ENCODE measurements at places on chromosomes 1 and 21.

- DNase-seq = no peak
Observed at GRCh38 chr21:42513151-42513984, at the start of gene SLC37A1. TSS of gene SLC37A1 (plus strand) at chr21:42513852. CDS start at chr21:42518455, 4,603 bp downstream.

DNA sequence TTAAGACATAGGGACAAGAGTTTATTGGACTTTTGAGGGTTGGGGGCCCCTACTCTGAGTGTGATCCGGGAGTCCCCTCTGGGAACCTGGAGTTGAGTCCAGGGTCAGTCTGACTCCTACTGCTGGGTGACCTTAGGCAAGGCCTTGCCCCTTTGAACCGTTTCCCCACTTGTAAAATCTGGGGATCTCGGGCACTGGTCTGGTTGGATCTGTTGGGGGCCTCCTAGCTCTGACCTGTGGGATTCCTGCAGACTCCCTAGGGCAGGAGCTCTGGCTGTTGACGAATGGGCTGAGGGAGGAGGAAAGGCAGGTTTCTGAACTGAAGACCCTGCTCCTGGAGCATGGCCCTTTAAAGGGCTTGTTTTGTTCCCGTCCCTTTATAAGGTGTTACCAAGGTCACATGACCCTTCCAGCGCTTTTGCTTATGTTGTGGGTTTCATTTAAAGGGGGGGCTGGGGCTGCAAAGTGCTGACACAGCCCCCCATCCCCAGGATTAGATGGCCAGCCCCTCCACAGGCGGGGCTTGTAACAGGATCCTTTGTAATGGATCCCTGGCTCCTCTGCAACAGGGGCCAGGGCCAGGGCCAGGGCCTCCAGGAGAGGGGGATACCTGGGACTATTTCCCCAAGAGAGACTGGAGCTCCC is 50.7 kb downstream of the YARS1 start:
- no peak for DNase-seq

DNA sequence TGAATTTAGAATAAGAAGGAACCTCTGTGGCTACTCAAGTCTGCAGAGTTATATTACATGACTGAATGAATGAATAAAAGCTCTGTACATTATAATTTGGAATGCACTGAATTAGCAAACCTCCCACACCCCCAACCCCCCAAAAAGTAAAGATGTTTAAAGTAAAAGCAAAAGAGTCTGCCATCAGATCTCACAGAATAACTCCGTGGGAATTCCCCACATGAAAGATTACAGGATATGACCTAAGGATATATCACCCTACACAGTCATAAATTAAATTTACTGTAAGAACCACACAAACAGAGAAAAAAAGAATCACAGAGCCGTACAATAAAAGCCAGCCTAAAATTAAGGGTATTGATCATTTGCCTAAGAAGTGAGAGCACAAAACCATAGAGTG is 587.3 kb downstream of the PTPRC start:
- no peak for DNase-seq

DNA sequence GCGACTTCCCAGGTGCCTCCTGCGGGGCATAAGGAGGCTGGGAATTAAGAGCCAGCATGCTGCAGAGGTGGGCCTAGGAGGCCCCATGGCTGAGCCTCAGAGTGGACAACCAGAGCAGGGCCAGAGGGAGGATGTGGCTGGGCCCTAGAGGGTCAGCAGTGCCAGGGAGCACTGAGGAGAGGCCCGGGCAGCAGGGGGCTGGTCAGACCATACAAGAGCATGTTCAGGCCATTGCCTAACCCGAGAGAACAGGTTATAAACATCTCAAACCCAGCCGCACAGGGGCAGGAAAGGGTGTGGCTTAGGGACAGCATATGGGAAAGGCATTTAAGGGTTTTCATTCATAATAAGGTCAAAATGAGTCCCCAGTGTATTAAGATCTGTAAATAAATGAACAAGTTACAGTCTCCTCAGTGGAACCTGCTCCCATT is 51.1 kb downstream of the IER5 start:
- DNase-seq = no peak

DNA sequence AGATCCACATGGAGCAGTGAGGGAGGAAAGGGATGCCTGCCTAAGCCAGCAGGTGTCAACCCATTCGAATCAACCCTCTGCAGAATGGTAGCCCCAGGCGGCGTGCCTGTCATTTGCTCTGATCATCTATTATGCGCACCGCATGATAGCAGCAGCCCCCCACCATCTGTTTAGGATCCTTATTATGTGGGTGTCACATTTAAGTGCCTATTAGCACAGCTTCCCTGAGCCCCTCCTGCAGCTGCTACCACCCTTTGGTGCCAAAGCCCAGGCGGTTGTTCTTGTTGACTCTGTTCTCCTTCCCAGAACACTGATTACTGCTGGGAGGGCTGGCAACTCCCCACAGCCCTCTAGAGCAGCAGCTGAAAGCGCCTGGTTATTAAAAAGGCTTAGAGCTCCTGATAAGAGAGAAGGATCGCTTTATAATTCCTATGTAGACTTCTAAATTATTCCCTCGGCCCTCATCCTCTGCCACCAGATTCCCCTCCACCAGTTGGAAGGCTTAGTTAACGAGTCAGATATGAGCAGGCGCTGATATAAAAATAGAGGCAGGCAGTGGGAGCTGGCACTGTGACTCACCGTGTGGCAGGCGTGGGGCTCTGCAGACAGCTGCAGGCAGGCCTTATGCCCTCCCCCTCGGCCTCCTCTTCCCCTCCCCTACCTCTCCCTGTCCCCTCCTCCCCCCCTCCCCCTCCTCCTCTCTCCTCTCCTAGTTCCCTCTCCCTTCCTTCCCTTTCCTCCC is 23.0 kb downstream of the ACTA1 start:
- DNase-seq = peak; percentile 75

DNA sequence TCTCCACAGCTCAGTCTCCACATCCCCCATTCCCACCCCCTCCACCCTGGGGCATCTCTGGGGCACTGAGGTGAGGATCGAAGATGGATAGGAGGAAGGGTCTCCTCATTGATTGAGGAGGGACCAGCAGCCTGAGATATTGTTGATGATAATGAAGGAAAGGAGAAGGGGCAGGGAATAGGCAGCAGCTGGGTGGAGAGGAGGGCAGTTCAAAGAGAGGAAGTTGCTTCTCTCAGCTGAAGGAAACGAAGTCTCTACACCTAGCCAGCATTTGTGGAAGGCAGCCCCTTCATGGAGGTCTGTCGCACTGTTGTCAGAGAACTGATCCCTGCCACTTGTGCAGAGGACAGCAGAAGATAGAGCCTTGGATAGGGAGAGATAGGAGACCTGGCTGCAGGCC is 5.7 kb downstream of the KNCN start:
- DNase-seq = no peak

DNA sequence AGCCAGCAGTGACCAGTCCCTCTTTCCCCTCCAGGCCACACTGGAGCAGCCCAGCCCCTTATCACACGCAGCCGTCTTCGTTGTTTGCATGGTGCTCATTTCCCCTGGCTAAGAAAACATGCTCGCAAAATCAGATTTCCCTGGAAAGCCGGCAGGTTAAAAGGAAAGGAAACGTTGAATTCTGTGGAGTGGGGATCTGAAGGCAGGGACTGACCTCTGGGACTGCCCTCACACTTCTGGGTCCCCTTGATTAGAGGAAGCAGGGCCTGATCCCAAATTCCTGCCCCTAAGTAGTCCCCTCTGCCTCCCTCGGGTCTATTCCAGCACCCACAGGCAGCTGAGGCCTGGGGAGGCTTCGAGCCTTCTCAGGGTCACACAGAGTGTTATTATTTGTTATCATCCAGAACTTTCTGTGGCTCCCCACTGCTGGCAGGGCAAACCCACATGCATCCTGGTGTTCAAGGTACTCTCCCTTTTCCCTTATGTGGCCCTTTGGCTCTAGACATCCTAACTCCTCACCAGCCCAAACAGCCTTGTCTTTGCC is 125.2 kb upstream of the ZBTB40 start:
- no peak for DNase-seq

DNA sequence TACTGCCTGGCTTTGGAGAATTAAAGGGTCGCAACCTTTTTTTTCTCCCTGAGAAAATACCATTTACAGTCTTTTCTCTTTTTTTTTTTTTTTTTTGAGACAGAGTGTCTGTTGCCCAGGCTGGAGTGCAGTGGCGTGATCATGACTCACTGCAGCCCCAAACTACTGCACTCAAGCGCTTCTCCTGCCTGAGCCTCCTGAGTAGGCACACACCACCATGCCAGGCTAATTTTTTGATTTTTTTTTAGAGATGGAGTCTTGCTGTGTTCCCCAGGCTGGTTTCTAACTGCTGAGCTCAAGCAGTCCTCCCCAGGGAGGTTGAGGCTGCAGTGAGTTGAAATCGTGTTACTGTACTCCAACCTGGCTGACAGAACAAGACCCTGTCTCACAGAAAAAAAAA is 24.6 kb downstream of the UBE4B start:
- DNase-seq = no peak

GRCh38 chr1:236024641-236025040 is 40.2 kb downstream of the NID1 start:
- DNase-seq = no peak

DNA sequence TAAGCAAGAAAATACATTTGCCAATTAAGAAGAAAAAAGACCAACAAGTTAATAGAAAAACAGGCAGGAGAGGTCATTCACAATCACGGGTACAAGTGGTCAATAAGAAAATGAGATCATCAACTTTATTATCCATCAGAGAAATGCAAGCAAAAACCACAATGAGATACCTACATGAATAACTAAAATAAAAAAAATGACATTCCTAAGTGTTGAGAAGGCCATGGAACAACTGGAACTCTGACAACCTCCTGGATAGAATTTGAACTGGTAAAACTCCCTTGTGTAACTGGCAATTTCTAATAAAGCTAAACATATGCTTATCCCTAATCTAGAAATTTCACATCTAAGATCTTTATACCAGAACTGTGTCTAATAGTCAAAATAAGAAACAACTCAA is 135.4 kb upstream of the BACE2 start:
- no peak for DNase-seq

DNA sequence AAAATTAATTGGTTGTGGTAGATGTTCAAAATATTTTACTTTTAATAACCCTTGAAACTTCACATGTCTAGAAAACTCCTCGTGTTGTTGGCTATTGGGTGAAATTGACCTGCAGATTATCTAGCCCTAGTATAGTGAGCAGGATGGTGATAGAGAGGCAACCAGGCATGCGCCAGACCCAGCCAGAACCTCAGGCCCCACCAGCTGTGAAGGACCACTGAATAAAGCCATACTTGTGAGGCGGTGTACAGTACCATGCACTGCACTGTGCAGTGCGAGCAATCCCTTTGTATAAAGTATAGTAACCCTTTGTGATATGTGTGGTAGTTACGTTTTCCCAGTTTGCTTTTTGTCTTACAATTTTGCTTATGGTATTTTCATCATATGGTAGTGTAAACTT is 8.5 kb downstream of the TTF2 start:
- DNase-seq = no peak

DNA sequence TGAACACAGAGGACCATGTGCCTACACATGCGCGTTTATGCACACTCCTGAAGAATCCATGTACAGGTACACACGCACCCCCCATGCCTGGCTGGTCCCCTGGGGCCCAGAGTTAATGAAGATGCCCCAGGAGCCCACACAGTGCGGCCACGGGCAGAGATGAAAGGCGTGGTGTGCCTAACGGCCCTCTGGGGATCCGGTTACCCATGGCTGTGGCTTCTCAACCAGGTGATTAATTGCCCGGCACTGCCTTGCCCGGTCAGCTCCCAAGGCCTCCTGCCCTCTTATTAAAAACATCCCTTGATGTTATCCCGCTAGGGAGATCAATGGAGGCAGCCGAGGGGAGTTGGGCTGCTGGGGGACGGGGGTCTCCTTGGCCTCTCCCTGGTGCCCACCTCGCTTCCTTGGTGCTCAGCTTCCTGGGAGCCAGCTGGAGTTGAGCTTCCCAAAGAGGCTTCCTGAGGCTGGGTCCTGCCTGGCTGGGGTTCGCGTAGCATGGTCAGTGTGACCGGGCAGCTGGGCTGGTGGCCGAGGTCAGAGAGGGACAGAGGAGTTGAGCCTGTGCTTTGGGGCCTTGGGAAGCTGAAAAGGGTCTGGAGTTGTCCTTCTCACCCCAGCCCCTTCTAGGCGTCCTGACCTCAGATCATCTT is 75.0 kb upstream of the WNT4 start:
- DNase-seq = no peak

DNA sequence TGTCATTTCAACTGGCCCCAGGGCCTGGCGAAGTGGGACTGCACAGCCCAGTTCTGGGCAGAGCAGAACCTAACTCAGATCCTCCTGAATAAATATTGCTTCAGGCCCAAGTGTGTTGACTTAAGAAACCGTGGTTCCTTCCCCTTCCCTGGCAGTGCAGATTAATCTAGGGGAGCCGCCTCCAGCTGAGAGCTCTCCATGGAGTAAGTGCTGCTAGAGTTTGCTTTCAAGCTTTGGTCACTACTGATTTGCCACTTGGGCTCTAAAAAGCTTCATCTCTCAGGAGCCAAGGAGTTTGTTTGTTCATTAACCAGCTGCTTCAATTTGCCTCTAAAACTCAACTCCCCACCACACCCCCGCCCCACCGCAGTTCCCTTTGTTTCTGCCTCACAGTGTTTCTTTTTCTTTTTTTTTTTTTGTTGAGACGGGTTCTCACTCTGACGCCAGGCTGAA is 112.1 kb downstream of the DTL start:
- no peak for DNase-seq

- no peak for DNase-seq
Observed at GRCh38 chr1:201625851-201626251, 86.9 kb downstream of the NAV1 start.

DNA sequence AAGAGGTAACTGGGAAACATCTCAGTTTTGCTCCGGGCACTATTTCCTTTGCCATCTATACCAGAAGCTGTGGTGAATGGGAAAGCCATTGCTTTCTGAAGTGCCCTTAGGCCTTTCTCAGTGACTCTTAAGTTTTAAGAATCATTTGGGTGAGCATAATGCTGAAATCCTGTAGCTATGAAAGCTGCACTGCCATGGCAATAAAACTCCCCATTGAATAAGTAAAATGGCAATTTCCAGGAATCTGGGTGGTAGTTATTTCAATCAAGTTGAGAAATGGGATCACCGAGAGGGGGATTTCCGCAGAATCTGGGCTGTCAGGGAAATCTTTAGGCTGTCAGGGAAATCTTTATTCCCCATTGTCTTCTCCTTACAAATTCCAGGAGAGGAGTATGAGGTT is 26.8 kb upstream of the MACF1 start:
- no peak for DNase-seq

All from caudate nucleus (tissue), 63 donors.